ENCODE measurements at places on chromosomes 13 and 19.

DNA sequence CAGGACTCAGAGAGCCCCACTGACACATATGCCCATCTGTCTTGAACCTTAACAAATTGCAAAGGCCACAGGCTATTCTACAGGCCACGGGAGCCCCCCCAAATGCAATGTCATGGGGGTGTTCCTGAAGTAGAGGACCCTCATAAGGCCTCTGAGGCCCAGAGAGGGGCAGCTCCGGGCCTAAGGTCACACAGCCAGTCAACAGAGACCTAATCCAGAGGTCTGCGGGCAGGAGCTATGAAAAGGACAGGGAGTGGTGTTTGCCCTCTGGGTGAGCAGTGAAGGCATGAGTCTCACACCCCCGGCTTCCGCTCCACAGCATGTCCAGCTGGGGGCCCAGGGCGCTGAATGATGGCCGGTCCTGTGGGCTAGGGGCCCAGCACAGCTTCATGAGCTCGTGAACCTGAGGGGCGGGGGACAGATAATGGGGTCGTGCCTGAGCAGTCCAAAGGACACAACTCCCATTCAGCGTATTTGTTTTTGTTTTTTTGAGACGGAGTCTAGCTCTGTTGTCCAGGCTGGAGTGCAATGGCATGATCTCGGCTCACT lies 5.3 kb upstream of the INSL3 start:
- no peak for DNase-seq

GRCh38 chr13:96229356-96229755 lies 139.4 kb downstream of the HS6ST3 start:
- DNase-seq = no peak

- DNase-seq = no peak
Measured at GRCh38 chr19:55092423-55093318, 17.0 kb downstream of the EPS8L1 start.

DNA sequence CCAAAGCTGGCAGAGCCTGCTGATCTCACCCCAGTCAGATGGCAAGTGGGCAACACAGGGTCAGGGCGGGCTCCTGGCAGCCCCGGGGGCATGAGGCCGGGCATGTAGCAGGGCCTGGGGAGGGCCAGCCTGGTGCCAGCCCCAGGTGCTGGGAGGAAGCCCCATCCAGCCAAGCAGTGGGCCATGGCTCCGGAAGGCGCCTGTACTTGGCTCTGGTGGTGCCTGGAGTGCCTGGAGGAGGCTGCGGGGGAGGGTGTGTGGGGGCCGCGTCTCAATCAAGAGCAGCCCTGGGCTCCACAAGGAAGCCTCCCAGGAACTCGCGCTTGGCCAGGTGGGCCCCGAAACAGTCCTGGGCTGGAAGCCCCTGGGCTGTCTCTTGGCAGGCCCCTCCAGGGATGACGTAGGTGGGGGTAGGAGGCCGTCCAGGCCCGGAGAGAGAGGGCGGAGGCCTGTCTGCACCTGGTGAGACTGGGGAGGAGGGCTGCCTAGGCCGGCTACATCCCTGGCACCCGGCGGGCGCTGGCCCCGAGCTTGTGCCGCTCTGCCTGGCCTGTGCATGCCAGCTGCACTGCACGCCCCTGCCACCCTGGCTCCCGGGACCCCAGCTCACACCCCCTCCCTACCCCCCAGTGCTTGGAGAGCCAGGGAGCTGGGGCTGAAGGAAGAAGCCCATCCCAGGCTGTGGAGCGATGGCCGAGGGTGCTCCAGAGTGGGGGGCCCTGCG lies 45.9 kb downstream of the COMP start:
- no peak for DNase-seq

DNA sequence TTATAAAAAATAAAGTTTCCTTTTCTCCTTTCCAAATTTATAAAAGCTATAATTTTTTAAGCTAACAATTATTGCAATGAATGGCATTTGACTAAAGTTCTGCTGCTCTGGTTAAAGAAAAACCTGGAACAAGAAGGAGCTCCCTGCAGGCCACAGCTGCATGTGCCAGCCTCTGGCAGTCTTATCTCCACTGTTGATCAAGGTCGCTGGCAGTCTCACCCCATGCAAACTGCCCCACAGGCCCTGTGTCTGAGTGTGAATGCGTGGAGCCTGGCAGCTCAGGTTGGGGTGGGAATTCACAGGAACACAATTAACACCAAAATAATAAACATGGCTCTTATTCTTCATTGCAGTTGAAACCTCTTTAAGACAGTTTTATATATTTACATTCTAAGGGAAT lies 30.2 kb upstream of the FREM2 start:
- DNase-seq = no peak

DNA sequence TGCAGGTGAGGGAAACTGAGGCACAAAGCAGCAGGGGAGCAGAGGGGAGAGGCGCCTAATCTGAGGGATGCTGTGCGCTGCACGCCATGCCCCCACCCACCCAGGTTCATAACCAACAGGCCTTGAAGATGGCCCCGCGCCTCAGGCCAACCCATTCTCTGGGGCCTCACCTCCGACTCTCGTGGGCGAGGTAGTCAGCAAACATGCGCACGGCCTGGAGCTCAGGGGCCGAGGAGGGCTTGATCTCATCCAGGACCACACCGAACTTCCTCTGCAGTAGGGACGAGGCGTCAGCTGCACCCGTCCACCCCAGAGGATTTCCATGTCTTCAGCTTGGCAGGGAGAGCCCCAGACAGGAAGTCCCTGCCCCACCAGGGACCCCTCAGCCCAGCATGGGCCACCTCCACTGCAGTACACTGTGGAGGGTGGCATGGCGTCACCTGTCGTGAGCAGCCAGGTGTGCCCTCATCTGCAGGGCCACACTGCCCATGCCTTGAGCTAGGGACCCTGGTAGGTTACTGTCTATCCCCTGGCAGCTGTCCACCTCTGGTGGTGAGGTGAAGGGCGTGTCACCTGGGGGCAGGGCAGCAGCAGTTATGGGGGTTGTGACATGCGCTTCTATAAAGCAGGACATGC lies 8.3 kb downstream of the COPE start:
- no peak for DNase-seq

GRCh38 chr13:79776531-79777295 lies 295.8 kb downstream of the NDFIP2 start:
- no peak for DNase-seq

GRCh38 chr19:1315470-1316166 lies 29.9 kb downstream of the EFNA2 start:
- no peak for DNase-seq

GRCh38 chr19:1241417-1242095 lies at the start of gene ATP5F1D:
Gene ATP5F1D (plus strand): TSS chr19:1241751. CDS start chr19:1241851, 100 bp downstream.
- peak; percentile 92 for DNase-seq

DNA sequence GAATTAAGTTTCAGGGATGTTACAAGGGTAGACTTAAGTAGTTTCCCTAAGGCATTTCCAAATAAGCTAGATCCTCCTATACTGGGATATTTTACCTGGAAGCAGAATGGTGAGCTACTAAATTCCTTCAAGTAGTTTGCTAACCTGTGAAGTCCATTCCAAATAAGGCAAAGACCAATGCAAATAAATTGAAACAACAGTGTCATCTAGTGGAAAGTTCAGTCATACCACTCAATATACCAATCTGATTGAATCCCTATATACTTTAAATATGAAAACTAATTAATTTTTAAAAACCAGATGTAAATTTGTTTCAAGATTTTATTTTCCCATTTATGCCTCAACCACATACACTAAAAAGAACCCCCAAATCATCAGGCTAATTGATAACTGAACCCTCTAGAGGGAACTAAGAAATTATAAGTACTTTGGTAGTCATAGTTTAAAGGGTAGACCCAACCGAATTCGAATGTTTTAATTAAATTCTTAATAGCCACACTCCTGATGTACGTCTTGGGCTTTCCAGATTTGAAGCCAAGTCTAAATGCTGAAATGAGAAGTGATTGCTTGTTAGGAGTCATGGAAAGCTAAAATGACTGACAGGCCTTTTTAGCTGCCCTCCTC lies 223.7 kb downstream of the TBC1D4 start:
- DNase-seq = no peak

GRCh38 chr19:7652061-7652641 lies 15.2 kb downstream of the STXBP2 start:
- DNase-seq = peak; percentile 72

- no peak for DNase-seq
Measured at GRCh38 chr19:7370546-7370945, 21.8 kb downstream of the ARHGEF18 start.

- no peak for DNase-seq
Measured at GRCh38 chr13:109610517-109610916, 175.9 kb downstream of the IRS2 start.

DNA sequence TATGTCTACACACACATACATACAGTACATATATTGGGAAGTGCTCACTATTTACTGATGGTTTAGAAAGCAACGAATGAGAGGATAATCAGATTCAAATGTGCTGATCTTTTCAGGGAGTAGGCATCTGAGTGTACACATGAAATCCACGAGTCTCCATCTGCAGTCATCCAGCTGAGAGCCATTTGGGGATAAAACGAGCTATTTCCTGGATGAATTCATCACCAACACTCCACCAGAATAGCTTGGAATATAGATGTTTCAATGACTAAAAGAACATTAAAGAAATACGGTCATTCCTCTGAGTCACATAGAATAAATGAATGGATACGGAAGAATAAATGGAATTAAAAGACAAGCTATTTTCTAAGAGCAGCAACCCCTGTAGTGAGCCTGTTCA lies 721.6 kb upstream of the ARGLU1 start:
- DNase-seq = no peak

DNA sequence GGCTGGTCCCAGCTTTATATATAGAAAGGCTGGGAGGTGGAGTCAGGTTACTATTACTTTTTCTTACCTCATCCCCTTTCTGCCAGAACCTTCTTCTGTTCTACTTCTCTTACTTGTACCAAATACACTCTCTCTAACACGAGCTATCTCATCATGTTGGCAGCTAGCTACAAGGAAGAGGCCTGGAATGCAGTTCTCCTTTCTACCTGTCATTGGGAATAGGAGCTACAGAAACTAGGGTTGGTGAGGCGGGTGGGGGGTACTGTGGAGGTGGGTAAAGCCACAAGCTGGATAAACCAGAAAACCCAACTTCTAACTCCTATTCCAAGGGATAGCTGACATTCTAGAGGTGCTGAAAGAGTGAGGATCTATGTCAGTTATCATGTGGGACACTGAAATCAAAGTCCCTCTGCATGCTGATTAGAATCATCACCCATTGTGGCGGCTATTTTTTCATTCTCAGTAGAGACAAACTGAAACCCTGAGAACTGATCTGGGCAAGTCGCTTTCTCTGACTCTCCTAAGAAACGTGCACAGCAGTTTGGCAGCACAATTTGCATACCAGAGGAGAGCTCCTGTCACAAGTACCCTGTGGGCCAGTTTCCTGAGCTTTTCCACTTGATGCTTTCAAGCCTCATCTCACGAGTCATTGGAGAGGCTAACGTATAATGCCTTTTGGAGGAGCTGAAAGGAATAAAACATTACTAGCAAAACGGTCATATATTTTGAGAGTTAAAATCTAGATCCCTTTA lies 358.1 kb downstream of the ENOX1 start:
- no peak for DNase-seq

DNA sequence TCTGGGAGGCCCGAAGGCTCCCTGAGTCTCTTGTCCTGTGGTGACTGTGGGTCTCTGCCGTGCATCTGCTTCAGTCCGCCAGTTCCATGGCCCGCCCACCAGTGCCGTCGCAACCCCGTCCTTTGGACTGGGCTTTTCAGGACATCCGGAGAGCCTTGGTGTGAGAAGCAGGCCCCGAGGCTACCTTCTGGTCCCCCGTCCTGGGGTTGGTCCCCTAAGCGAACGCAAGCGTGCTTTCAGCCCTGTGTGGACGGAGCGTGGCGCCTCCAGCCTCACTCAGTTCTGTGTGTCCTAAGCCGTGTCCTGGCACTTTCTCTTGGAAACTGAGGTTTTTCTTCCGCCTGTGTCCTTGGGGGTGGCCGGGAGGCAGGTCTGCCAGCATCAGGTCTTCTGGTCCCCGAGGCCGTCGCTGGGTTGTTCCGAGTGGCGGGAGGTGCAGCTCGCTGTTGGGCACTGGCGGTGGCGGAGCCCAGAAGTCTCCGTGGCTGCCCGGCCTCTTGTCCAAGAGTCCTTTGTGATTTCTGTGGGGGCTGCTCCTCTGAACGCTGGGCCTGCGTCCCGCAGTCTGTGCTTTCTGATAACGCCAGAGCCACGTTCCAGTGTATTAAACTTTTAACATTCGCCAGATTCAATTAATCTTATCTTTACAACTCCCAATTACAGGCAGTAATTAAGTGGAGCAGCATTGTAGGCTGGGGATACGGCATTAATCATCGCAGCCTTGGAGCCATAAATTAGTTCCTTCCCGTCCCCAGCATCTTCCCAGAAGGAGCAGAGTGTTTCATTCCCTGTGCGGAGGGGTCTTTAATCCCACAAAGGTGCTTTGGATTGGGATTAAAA lies 99.5 kb downstream of the KDM4B start:
- no peak for DNase-seq

GRCh38 chr13:106464076-106464475 lies 71.4 kb downstream of the EFNB2 start:
- DNase-seq = no peak

GRCh38 chr19:37079238-37079637 lies 1.0 kb downstream of the ZNF420 start:
- no peak for DNase-seq

GRCh38 chr13:23506071-23506806 lies 64.0 kb upstream of the TNFRSF19 start:
- no peak for DNase-seq

- DNase-seq = no peak
Measured at GRCh38 chr13:80428349-80429096, 87.6 kb upstream of the SPRY2 start.

DNA sequence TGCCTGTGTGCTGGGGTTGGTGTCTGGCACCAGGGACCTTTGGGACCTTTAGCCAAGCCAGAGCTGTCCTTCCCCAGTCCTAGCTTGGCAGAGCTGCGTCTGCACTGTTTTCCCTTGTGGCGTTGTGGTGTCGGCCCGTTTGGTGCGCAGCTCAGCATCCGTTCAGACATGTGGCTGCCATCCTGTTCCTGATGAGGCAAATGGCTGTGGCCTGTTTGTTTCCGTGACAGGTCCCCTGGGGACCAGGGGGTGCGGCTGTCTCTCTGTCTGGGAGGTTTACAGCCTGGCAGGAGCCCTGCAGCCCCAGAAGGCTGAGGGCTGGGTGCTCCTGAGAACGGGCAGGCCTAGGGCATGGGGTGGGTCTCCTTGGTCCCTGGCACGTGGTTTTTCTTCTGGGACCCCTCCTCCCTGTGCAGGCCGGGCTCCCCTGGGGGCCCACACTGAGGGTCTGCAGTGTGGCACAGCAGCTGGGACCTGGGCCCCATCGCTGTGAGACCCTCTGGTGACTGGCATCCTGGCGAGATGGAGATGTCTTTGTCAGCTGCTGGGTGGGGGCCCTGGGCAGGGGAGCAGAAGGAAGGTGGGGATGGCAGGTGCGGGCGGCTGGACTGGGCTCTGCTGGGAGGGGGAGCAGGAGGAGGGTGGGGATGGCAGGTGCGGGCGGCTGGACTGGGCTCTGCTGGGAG lies 4.0 kb downstream of the SPPL2B start:
- no peak for DNase-seq

GRCh38 chr13:111280226-111280625 lies 40.2 kb upstream of the TEX29 start:
- DNase-seq = no peak

- no peak for DNase-seq
Measured at GRCh38 chr13:36918246-36919131, 1.5 kb downstream of the SMAD9 start.
